ENCODE measurements at places on chromosomes 6 and 20. TPM values are rescaled to one million over a fixed set of nuclear protein-coding genes. Genes with fewer than 3 reads are reported as not detected.

GRCh38 chr6:108121612-108122011 lies 44.2 kb upstream of the NR2E1 start:
- no peak for DNase-seq

GRCh38 chr6:88493717-88494116 lies 327.6 kb upstream of the CNR1 start:
- no peak for DNase-seq

The E2F3 gene
- total RNA-seq = 11.9 TPM

The MYL9 gene
- 448 TPM for total RNA-seq

DNA sequence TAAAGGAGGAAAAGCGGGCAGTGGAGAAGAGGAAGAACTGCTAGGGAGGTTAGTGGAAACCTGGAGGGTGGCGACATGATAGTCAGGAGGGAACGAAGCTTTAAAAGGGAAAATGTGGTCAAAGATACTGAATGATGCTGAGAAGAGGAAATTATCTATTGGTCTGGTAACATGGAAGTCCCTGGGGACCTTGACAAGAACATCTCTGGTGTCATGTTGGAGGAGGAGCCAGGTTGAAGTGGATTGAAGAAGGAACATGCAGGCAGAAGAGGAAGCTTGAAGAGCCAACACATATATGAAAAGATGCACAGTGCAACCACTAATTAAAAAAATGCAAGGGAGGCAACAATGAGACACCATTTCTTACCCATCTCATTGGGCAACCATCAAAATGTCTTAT lies 251.9 kb upstream of the RNF24 start:
- no peak for DNase-seq

The ZNF165 gene
- total RNA-seq = 1.2 TPM

GRCh38 chr6:166664135-166664534 lies 37.1 kb upstream of the RPS6KA2 start:
- DNase-seq = no peak

The CRNKL1 gene
- total RNA-seq = 18.8 TPM

- DNase-seq = no peak
These were observed 166.0 kb downstream of the ARHGAP18 start for GRCh38 chr6:129543981-129544380.

- DNase-seq = no peak
These were observed 1.2 kb upstream of the SYS1 start for GRCh38 chr20:45361793-45362192.

GRCh38 chr6:134604014-134604676 lies 286.2 kb upstream of the SGK1 start:
- no peak for DNase-seq

DNA sequence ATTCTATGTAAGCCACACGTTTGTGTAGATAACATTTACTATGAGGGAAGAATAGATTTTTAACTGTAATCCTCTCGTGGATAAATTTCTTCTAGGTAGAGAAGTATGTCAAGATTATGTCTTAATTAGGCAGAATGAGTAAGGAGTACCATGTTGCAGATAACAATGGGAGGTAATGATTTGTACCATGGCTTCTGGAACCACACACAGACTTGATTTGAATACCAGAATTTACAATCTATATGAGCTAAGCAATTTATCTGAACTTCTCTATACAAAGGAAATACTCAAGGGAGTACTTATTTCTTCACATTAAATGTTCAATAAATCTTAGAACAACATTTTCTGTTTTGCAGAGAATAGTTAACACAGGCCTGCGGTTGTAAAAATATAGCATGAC lies 51.5 kb downstream of the RPS12 start:
- DNase-seq = no peak

The HDDC2 gene
- total RNA-seq = 141 TPM

DNA sequence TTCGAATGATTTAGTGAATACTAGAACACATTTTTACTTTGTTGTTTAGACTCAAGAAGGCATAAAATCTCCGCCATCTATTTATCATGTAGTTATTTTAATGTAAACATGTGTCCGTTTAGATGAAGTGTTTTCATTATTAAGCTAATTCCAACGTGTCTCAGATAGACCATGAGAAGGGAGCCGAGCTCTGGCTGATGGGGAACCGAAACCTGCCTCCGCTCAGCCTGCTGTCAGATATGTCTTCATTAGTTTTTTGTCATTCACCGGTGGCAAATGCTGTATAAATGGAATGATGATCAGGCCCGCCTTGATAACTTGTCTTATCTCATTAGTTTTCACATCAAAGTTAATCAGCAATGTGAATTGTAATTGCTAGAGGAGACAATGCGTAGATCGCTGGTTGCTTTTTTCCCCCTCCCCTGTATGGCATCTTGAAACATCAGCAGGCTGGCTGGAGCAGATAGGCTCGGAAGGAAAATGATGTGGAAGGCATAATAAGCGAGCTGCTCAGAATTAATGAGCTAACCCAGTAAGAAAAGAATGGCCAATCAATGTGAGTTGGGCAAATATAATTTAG lies 136.4 kb downstream of the LINC00237 start:
- DNase-seq = no peak

- DNase-seq = no peak
These were observed 164.4 kb upstream of the TAB2 start for GRCh38 chr6:149153100-149153499.

DNA sequence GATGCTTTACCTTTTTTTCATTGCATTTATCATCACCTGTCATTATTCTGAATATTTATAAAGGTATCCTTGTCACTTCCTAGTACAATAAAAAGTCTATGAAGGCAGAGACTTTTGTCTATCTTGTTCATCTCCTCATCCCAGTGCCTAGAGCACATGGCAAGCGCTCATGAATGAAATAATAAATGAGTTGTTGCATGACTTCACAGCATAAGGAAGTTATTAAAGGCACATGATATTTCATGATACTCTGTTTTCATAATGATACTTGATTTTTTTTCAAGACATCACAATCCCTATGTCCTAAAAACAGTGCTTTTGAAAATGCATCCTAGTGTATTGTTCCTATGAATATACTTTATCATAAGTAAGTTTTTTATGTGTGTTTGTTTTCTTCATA lies 310.6 kb upstream of the RSPO3 start:
- no peak for DNase-seq

DNA sequence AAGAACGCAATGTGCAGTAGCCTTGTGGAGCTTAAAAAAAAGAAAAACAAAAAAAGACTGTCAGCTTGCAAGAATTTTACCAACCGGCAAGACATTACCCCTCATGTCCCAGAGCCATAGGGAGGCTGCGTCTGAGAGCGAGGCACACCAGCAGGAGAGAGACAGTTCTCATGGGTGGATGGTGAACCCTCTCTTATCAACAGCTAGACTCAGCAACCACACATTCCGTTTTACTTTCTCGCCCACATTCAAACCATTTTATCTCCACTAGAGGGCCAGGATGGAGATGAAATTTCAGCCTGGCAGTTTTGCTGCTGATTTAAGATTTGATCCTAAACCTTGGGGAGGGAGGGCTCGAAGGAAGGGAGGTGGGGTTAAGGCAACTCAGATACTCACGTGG lies 247.0 kb downstream of the ATXN1 start:
- DNase-seq = no peak

GRCh38 chr6:16555550-16555949 lies 205.7 kb downstream of the ATXN1 start:
- DNase-seq = no peak

DNA sequence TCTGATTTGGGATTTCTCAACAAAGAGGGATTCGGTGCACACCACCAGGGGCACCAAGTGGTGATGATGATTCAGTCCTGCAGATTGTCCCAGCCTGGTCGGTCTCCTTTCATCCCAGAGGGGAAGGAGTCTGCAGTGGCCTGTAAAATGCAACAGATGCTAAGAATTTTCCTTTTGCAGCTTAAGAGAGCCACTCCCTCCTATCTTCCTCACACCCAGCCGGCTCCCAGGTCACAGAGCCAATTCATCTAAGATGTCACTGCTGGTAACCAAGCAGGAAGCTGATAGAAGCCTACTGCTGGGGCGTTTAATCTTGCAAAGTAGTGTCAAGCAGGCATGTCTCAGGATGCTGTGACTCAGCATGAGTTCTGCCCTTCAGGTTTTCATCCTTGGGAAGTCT lies 203.8 kb upstream of the LRFN2 start:
- DNase-seq = no peak

Data from adrenal gland (tissue), 19 donors.